NCI-H2081 (cell line): ENCODE measurements at places on chromosomes 16 and 17.

- DNase-seq: no peak
These were observed 52.8 kb upstream of the C17orf78 start for GRCh38 chr17:37322826-37323561.

DNA sequence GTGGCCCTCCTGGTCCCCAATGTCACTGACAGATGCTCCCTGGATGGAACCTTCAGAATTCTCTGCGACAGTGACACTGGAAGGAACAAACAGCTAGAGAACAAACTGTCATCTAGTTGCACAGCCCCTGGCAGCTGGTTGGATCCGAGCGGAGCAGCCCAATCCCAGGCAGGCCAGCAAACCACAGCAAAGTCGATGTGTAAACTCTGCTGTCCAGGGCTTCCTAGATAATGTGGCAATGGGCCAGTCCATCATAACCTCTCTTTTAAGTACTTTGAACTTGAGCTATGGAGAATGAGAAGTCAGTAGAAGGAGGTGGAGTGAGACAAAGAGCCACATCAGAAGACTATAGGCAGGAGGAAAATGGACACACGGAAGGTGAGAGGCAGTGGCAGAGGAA, 323.0 kb downstream of the CBLN1 start:
- DNase-seq: no peak

DNA sequence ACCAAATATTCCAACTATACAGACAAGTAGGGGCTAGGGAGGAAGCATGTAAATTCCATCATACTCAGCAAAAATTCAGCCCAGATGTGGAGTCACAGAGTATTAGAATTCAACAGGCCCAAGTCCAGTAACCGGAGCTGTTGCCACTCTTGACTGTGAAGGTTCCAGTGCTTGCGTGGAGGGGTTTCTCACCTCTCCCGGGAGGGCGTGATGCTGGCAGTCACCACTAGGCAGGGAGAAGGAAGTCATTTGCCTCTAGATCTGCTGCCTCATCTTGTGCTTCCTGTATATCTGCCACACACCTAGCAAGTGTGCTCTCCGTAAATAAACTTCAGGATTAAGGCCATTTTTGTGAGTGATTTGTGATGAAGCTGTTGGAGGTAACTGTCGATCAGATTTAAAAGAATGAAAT, 1.0 kb upstream of the CKLF start:
- no peak for DNase-seq

DNA sequence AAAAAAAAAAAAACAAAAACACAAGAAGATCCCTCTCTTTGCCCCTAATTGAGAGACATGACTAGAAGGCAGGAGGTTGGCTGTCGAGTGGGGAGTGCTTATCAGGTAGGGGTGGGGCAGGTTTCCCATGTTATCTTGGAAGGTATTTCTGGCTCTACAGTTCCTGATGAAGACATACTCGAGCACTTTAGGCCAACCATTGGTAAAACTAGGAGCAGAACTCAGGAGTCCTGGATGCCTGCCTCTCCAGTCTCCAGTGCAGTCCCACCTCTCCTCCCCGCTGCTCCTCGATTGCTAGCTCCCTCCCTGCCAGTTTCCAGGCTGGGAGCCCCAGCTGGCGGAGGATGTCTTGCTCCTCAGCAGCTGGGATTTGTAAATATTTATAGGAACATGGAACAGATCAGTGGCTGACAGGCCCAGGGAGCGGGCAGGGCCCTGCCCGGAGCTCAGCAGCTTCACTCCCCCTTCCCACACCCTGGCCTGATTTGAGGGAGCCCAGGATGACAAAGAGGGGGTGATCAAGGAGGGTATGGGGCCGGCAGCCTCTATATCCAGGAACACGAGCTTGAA, 11.4 kb upstream of the C1QL1 start:
- peak; percentile 14 for DNase-seq

GRCh38 chr16:86511317-86512161, 1.2 kb downstream of the FOXF1 start:
- no peak for DNase-seq
